ENCODE measurements at places on chromosomes 12 and 14. TPM values are rescaled to one million over a fixed set of nuclear protein-coding genes. Genes with fewer than 3 reads are reported as not detected.

GRCh38 chr12:49092086-49092815, 2.4 kb downstream of the DHH start:
- DNase-seq = no peak
- peaks cover 63% of the 10 kb centered on the region for H3K27me3 ChIP-seq
- peak overlapping the region; percentile 70 for H3K27ac ChIP-seq
- no peak overlapping the region for H3K4me3 ChIP-seq
- peaks cover 3% of the 10 kb centered on the region for H3K36me3 ChIP-seq

DNA sequence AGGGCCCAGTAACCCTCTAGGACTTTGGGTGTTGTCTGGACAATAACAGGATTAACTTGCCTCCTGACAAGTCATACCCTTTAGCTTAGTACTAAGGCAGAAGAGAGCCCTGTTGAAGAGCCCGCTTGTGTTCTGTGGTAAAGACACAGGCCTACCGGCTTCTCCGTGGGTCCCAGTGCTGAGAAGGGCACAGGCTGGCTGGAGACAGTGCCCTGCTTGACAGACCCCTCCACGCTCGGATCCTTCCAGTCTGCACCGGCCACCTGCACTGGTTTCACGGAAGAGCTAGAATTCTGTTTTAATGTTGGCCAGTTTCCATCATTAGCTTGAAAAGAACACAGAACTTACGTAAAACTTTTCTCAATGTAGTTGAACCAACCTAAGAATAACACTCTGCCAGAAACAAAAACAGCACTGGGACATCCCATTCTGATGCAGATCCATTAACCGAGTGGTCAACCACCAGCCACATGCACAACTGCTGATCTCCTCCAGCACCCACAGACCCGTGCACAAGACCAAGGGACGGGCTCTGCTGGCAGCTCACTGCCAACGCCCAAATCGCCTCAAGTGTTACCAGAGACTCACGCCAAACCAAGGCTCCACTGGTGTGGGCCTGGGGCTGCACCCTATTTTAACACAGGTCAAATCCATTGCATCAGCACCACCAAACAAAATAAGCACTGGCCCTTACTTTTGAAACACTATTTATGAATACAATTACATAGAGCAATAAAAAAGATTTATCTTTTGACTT, 27.1 kb downstream of the ZFYVE21 start:
- H3K4me1 ChIP-seq = peaks cover 3% of the 10 kb centered on the region
- H3K27ac ChIP-seq = no peak overlapping the region
- DNase-seq = no peak
- H3K36me3 ChIP-seq = peaks cover 3% of the 10 kb centered on the region
- H3K27me3 ChIP-seq = no peaks in the 10 kb centered on the region

GRCh38 chr12:72747111-72747849, 475.1 kb downstream of the TRHDE start:
- DNase-seq = no peak
- H3K4me3 ChIP-seq = no peak overlapping the region
- no peaks in the 10 kb centered on the region for H3K27me3 ChIP-seq
- H3K4me1 ChIP-seq = no peaks in the 10 kb centered on the region

DNA sequence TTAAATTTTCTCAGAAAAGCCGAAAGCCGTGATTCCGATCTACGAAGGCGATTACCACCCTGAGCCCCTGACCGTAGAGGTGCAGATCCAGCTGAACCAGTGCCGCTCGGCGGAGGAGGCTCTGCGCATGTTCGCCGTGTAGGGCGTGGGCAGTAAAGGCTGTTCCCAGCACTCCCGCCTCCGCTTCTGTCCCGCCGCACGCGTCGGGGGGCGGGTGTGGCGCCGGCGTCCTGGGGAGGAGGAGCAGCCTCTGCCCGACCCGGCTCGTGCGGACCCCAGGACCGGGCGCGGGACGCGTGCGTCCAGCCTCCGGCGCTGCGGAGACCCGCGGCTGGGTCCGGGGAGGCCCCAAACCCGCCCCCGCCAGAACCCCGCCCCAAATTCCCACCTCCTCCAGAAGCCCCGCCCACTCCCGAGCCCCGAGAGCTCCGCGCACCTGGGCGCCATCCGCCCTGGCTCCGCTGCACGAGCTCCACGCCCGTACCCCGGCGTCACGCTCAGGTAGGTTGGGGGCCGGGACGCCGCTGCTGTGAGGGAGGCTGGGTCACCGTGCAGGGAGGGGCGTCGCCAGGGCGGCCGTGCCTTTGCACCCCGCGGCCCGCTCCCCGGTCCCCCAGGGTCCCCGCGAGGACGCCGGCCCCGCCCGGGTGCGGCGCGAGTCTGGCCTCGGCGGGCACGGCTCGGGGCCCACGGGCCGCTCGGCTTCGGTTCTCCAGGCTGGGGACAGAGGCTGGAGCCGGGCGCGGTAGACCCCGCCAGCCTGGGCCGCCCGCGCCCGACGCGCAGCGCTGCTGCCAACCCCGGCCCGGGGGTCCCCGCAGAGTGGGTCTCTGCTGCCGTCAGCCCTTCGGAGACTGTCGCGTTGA, at the start of gene B3GNT4:
Gene B3GNT4 (plus strand): TSS at position 409 of the 866 bp plus-strand sequence. CDS start 910 bp downstream, outside the sequence.
- H3K27me3 ChIP-seq = no peaks in the 10 kb centered on the region
- H3K36me3 ChIP-seq = peaks cover 3% of the 10 kb centered on the region
- peak; percentile 65 for DNase-seq
- H3K4me1 ChIP-seq = peaks cover 7% of the 10 kb centered on the region
- H3K4me3 ChIP-seq = peak within 1 kb of the TSS; percentile 33

The ALG10 gene
- 3.6 TPM for polyA plus RNA-seq

The SLC10A1 gene
- not detected for polyA plus RNA-seq

- H3K4me3 ChIP-seq = no peak overlapping the region
- no peaks in the 10 kb centered on the region for H3K27me3 ChIP-seq
- H3K36me3 ChIP-seq = no peaks in the 10 kb centered on the region
- peaks cover 17% of the 10 kb centered on the region for H3K4me1 ChIP-seq
- no peak overlapping the region for H3K27ac ChIP-seq
Observed at GRCh38 chr14:103382376-103382775, 2.8 kb upstream of the MARK3 start.

Measured in CD8-positive, alpha-beta memory T cell (primary cell).